ENCODE measurements at places on chromosomes 7 and 10.

DNA sequence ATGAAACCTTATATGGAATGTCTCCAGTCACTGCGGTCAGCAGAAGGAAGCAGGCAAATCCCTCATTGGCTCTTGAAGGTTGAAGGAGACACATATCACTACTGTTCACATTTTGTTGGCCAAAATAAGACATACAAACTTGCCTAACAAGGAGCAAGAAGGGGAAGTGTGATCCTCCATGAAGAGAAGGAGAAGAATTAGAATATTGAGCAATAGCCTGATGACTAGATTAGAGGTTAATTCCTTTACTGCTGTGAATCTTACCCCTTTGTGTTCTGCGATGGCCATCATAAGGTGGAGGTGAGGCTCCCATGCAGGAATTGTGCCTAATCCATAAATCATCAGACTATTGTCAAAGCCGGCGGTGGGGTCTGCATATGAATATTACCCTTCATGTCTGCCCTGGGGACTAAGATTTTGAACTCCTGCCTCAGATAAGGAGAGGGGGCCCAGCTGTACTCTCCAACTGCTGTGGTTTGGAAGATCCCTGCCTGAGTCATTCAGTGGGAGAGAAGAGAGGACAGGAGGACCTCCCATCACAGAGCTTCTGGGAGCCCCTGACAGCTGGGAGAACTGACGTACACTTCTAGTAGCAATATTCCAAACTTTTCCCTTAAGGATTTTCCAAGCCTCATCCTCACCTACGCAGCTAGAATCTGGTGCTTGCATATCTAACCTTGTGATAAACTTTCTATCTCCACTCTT lies 398.5 kb downstream of the REEP3 start:
- no peak for DNase-seq

DNA sequence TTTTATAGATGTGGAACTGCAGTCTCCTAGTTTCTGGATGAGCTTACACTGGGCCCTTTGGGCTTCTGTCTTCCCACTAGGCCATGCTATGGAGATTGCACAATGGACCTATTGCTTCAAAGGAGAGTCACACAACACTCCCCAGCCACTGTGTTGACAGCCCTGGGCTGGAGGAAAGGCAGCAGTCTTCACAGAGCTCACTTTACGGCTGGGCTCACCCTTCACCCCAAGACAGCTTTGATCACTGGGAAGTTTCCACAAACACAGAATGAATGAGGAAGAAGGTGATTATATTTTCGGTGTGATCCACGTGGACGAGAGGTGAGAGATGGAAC lies 92.7 kb upstream of the GDF10 start:
- no peak for DNase-seq

- no peak for DNase-seq
Observed at GRCh38 chr10:3538291-3538655, 246.7 kb downstream of the KLF6 start.

GRCh38 chr7:107725138-107725740 lies 18.7 kb upstream of the CBLL1 start:
- DNase-seq, result peak; percentile 27

DNA sequence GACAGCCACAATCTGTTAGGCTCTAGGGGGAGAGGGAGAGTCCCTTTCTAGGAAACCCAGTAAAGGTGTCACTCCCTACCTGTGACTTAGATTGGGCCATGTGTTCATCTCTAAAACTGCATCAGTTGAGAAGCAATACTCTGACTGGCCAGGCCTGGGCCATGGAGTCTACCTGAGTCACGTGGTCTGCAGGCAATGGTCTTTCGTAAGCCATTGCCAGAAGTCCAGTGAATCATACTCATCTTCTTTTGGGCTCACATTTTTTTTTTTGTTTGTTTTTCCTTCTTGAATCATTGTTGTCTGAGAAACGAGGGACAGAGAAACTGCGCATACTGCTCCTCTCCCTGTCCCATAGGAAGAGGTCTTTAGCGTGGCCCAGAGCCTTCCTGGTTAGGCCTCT lies 215.6 kb downstream of the CCSER2 start:
- DNase-seq, result no peak

GRCh38 chr10:73886085-73886529 lies 11.8 kb upstream of the CAMK2G start:
- DNase-seq, result peak; percentile 75

DNA sequence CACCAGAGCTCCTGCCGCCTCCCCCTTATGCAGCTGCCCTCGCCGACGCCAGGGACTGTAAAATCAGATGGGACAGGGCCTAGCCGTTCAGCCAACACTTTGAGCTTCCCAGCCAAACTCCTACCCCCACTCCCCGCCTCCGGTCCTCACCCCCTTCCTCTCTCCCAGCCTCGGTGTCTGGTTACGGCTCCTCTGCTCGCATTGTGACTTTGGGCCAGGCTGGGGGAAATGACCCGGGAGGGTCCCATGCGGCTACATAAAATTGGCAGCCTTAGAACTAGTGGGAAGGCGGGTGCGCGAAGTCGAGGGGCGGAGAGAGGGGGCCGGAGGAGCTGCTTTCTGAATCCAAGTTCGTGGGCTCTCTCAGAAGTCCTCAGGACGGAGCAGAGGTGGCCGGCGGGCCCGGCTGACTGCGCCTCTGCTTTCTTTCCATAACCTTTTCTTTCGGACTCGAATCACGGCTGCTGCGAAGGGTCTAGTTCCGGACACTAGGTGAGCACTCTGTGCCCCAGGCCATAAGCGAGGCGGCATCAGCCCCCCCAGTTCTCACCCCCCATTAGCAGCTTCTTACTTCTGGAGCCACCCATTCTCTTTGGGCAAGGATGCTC lies at the start of gene KAZALD1:
Gene KAZALD1 (plus strand): TSS at position 366 of the 608 bp plus-strand sequence. CDS start 604 bp downstream, outside the sequence.
- DNase-seq, result peak; percentile 67

DNA sequence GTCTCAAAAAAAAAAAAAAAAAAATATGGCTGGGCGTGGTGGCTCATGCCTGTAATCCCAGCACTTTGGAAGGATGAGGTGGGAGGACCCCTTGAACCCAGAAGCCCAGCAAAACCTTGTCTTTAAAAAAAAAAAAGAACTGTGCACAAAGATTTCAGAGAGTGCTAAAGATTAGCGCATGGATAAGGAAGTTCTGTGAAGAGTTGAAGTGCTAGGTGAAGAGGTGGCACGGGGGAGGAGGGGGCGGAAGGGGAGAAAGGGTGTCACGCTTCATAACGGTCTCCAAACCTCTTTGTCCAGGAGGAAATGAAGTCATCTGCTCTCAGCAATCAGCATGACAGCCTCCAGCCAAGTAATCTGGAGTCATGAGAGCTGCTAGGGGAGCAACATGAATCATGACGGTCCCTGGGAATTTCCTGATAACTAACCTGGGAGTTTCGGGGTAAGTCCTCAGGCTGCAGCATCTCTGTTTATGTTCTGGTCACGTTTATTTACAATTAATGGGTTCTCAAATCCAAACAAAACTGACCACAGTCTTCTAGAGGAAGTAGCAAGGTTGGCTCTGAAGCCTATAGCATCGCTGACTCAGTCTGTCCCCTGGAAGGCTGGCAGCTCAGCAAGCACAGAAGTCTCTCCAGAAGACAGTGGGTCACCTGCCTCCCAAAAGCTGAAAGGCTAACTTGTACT lies 1.9 kb upstream of the PLAU start:
- DNase-seq, result no peak

DNA sequence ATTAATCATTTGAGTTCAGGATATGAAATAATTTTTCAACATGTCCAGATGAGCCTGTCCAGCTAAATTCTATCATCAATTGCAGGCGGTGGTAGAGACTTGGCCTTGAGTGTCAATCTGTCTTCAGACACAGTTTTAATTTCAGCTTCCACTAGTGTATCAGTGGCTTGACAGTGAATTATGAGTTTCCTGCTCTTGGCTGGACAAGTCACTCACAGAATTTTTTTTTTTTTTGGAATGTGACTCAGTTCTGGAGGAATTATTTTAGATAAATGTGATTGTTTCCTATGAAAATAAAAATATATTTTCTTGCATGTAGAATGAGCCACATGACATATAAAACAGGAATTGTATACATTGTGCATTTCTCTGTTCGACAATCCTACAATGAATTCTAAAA lies 319.9 kb upstream of the AKR1E2 start:
- DNase-seq, result no peak

Data from nephron progenitor cell (in vitro differentiated cells).